Activated T-cell treated with anti-CD3 and anti-CD28 coated beads, Interleukin-2, amount 50 U/mL, for 1 hour (primary cell): ENCODE measurements at places on chromosomes 4 and X.

DNA sequence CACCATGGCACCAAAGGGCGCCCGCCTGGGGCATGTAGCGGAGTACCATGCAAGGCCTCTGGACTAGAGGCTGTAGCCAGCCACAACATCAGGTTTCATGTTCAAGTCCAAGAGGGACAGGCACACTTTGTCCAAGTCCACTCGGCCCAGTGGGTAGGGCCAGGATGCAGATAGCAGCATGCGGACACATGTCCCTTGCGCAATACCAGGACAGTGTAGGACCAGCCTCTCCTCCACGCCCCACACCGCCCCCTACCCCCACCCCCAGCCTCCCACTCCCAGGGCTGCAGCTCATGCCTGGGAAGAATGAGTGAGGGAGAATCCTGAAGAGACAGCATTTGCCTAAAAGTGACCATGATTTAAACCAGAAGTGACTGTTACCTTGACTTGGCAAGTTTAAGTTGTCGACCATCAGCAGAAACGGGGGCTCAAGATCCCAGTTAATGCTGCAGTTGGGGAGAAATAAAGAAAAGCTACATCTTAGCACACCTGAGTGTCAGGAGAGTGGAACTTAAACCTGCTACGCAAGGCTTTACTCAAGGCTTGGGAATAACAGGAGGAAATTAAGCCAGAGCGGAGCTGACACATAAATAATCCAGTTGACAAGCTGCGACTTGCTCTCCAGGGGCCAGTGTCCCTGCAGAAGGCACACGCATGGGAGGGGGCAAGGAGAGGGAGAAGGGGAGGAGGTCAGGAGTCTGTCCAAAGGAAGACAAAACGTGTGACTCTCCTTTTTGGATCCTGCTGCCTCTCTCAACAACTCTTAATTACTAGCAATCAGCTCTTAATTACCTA, 221.7 kb downstream of the BCOR start:
- DNase-seq = no peak

- no peak for DNase-seq
These were observed 108.3 kb upstream of the ARSJ start for GRCh38 chr4:114087596-114088230.

- DNase-seq = no peak
These were observed 11.4 kb downstream of the RNF150 start for GRCh38 chr4:141121768-141122454.

DNA sequence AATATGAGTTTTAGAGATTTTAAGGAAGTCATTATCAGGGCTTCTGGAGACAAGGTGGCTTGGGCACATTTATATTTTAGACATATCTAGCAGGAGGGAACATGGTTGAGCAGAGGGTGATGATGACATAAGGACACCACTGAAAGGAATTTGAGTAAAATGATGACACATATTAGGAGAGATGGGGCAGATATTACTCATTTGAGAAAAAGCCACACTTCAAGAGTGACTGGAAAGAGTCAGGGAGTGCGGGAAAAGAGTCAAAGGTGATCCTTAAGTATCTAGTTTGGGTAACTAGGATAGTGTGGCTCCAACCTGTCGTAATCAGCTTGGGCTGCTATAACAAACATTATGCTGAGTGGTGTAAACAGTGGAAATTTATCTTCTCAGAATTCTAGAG, 377.7 kb downstream of the PACRGL start:
- no peak for DNase-seq

DNA sequence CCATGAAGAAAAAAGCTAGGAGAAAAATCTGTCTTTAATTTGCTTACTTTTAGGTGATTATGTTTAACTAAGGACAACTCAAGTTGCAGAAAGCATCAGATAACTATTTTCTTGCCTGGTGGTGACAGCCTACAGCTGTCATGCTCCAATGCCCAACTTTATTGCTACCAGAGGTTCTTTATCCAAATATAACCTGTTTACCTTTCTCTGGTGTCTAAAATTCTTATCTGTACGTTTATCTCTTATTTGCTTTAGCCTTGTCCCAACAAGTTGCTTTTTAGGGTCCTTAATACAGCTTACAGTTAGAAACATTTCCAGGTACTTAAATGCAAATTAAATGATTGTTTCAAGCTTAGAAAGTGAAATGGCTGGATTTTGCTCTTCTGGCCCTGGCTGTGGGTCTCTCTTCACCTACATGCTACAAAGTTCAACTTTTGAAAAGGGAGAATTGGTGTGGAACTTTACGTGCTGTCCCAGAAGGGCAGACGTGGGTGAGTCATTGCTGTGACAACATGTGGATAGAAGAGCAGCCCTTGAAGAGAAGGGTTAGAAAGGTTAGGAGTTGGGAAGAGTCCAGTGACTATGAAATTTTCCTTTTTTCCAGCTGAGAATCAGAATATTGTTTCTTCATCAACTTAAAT, 60.7 kb downstream of the HPGD start:
- DNase-seq = no peak

DNA sequence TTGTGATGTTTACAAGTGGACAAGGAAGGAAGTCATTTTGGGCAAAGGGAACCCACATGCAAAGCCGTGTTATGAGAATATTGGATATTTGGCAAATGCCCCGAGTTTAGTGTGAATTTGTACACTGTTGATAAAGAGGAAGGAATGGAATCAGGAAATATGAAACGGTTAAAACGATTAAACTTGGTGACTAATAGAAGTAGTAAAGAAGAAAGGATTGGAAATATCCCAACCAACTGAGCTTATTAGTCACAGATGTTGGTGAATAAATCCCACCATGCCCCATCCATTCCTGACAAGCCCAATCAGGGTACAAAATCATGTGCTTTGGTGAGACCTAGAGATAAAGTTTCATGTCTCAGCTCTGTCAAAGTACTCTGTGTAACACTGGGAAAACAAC, 22.0 kb downstream of the ARHGAP24 start:
- no peak for DNase-seq

DNA sequence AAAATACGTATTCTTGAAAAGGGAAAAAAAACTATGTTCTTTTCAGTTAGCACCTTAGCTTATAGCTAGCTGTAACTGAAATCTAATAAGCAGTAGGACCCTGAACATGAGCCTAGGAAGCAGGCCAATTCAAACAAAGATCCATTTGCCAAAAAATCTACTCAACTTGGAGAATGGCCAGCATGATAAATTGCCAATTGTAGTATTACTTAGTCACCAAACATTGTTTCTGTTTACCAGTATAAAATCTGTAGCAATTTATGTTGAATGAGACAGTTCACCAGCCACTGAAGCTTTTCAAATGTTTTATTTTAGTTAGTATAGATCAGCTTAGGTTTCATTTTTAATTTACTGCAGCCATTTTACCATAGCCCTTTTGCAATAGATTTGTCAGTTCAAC, 323.6 kb upstream of the DIPK2B start:
- no peak for DNase-seq

GRCh38 chrX:64580035-64580434, 184.8 kb upstream of the MTMR8 start:
- no peak for DNase-seq

DNA sequence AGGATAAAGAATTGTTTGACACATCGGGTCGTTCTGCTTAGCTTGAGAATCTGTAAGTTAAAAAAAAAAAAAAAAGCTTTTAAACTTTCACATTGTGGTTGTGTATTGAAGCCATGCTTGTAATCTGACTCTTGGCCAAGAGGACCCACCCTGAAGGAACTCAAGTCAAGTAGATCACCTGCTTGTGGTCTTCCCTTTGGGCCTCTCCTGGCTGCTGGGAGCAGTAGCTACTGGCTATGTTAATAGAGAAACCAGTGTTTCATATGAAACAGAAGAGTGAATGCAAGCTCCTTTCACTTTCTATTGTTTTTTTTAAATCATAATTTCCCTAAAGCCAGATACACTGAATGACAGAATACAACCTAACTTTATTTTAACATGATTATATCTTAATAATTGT, 402.4 kb upstream of the NDST4 start:
- DNase-seq = no peak

GRCh38 chr4:41645728-41646390, 102.7 kb downstream of the PHOX2B start:
- DNase-seq = no peak

GRCh38 chrX:44931441-44931973, 58.5 kb downstream of the KDM6A start:
- no peak for DNase-seq

DNA sequence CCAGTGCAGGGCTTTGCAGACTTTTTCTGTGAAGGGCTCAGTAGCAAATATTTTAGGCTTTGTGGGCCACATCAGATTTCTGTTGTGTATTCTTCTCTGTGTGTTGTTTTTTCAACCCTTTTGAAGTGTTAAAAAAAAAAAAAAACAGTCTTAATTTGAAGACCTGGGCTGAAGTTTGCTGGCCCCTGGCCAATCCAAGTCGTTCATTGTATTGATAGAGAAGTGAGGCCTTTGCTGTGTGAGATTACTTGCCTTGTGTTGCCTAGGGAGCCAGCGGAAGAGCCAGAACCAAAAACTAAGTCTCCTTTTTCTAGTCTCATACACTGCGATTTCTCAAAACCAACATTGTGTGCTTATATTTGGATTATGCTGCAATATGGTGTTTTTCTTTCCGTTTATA, 46.9 kb downstream of the MTM1 start:
- no peak for DNase-seq

DNA sequence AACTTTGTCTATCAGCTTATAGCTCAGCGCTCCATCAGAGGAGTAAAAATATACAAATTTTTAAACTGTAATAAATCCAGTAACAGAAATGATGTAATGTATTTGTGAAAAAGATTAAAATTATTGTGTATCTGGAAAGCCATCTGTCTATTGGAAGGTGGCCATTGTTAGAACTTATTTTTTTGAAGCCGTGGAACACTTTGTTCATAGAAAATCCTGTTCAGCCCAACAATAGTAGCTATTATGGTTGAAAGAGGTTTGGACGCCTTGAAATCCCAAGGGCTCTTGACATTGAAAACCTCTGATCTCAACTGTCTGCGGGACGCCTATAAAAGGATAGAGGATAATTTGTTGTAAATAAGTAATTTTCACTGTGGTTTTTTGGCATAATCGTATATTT, 98.3 kb downstream of the RAPGEF2 start:
- DNase-seq = no peak

GRCh38 chr4:69470561-69470960, 25.1 kb downstream of the UGT2B4 start:
- no peak for DNase-seq

- no peak for DNase-seq
These were observed 232.7 kb downstream of the ARHGAP24 start for GRCh38 chr4:85707611-85708010.

DNA sequence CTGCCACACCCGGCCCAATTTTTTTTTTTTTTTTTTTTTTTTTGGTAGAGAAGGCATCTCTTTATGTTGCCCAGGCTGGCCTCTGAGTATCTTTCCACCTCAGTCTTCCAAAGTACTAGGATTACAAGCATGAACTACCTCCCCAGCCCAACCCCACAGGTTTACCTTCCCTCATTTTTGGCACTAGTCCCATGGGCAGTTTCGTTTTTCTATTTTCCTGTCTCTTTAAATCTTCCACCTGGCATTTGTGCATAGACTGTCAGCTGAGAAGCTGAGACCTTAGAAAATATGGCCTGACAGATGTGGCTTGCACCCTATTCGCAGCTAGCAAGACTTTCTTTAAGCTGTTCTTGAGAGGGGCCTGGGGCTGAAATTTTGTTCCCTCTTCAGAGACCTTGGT, 27.9 kb downstream of the TNIP2 start:
- no peak for DNase-seq

DNA sequence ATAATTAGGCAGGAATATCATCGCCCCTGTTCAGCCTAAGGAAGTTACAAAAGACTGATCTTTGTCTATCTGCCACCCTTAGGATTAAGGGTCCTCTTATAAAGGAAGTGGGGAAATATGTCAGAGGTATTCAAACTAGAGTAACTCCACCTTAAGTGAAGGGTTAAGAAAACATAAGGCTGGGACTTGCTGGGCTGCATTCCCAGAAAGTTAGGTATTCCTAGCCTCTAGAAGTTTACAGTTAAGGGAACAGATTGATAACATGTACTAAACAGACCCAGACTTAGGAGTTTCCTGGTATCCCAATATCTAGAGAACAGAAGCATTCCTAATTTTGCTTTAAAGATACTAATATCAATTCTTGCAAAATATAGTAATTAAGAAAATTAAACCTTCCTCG, 6.0 kb downstream of the CXCL2 start:
- DNase-seq = no peak

DNA sequence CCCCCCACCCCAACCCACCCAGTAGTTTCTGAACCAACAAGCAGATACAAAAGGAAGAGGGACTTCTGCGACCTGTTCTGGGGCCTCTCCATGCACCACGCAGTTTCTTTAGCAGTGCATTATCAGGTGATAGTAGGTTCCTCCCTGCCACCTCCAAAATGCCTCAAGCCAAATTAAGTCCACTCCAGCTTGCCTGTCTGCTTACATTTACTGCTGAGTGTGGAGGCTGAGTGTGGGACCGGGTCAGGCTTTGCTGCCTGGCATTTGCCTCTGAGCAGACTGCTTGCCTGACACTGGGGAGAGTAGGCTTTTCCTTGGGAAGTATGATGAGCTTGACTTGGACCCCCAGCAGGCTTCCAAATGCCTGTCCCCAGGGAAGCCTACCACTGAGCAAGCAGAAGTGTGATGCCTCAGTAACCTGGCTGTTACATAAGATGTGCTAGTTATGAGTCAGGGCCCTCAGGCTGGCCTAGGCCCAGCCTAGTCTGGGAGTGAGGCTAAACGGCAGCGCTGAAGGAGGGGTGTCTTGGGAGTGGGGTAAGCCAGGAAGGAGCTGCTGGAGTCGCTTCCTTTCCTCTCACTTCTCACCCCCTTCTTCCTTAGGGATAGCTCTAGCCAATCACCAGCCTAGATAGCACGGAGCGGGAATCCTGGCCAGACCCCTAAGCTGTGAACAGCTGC, 9.0 kb downstream of the TSC22D3 start:
- DNase-seq = no peak

GRCh38 chrX:38717871-38718270, 83.4 kb upstream of the MID1IP1 start:
- no peak for DNase-seq

DNA sequence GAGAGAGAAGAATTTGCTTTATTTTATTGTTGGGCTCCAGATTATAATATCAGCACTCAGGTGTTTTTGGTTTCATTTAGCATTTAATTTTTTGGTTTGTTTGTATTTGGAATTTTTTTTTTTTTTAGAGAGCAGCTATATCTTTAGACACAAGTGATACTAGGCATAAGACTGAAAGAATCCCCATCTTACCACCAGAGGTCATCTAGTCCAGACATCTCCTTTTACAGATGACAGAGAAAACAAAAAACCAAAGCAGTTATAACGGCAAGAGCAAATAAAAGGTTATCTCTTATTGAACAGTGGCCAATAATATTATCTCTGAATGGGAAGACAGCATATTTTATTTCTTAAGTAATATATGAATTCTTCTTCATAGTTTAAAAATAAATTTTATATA, 22.8 kb downstream of the USP38 start:
- DNase-seq = no peak

DNA sequence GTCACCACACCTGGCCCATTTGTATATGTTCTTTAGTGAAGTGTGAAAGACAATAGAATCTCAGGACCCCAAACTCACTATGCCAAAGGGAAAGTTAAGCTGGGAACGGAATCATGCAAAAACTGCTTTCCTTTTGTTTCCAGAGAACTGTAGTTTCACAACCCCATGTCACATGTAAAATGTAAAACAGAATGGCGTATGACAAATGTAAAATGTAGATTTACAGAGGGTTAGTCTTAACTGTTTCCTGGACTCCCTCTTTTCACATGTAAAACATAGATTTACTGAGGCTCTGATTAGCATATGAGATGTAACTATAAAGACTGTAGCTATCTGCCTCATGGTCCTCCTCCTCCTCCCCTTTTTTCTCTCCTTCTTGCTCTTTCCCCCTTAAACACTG, 66.3 kb downstream of the ABLIM2 start:
- DNase-seq = no peak

GRCh38 chr4:174117445-174117844, 166.0 kb downstream of the FBXO8 start:
- DNase-seq = no peak
